ENCODE measurements at places on chromosomes 11 and 22. TPM values are rescaled to one million over a fixed set of nuclear protein-coding genes. Genes with fewer than 3 reads are reported as not detected.

Gene RASSF10
- 3.9 TPM for total RNA-seq

Gene ZNF70
- total RNA-seq = 4.6 TPM

Gene POTEH
- not detected for total RNA-seq

Gene IGSF22
- total RNA-seq = not detected

Gene A4GALT
- total RNA-seq = 6.6 TPM

Gene FGF4
- not detected for total RNA-seq

Gene OSBP2
- total RNA-seq = 4.4 TPM

Gene SLC22A8
- total RNA-seq = not detected

Gene PAAF1
- total RNA-seq = 9.5 TPM

Gene P2RY2
- total RNA-seq = 5.2 TPM

Gene TRIM22
- total RNA-seq = 59.7 TPM

Gene RASD2
- 0.16 TPM for total RNA-seq

Gene LRRN4CL
- 15.1 TPM for total RNA-seq

Gene SCN2B
- total RNA-seq = under 0.01 TPM

Data from breast epithelium (tissue), 4 donors.